ENCODE measurements at places on chromosomes 3 and 15.

- DNase-seq = no peak
Measured at GRCh38 chr3:65758876-65759598, 279.7 kb downstream of the MAGI1 start.

DNA sequence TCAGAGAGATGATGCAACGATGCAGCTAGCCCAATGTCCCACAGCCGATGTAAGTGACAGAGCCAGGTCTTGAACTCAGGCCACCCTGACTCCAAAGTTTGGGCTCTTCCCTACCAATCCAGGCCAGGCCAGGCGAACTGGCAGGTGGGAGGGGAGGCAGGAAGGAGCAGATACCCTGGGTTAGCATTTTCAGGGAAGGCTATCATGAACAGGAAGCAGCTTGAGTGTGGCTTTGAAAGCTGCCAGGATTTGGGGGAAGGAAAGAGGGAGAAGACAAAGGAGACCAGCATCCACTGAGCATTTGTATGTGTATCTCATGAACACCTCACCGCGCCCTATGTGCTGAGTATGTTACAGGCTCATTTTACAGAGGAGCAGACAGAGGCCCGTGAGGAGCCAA is 38.8 kb downstream of the LMCD1 start:
- DNase-seq = no peak

GRCh38 chr3:164186095-164186494 is 892.2 kb downstream of the SI start:
- no peak for DNase-seq

DNA sequence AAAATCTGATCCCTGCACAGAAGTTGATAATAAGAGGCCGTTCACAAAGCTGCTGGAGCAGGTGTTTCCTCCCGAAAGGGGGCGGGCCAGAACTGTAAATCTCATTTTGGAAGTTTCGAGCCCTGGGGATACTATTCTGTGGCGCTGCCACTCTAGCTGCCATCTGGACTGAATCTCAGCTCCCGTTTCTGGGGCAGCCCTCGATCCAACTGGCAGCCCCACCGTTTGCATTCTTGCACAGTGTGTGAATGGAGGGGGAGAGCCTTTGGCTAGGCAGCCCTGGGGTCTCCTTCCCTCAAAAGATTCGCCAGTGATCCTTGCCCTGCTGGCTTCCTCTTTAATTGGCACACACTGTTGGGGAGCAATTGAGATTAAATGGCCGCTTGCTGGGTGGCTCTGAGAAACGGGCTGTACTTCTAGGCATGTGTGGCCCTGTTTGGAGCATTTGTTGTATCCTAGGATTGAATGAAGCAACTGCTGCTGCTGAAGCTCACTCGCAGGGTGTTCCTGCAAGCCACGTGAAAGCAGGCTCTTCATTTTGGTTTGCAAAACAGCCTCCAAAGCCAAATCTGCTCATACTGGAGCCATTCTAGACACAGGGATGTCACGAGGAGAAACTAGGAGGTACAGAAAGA is 57.2 kb upstream of the TOPAZ1 start:
- no peak for DNase-seq

- no peak for DNase-seq
Measured at GRCh38 chr3:115160295-115160694, 13.2 kb upstream of the ZBTB20 start.

DNA sequence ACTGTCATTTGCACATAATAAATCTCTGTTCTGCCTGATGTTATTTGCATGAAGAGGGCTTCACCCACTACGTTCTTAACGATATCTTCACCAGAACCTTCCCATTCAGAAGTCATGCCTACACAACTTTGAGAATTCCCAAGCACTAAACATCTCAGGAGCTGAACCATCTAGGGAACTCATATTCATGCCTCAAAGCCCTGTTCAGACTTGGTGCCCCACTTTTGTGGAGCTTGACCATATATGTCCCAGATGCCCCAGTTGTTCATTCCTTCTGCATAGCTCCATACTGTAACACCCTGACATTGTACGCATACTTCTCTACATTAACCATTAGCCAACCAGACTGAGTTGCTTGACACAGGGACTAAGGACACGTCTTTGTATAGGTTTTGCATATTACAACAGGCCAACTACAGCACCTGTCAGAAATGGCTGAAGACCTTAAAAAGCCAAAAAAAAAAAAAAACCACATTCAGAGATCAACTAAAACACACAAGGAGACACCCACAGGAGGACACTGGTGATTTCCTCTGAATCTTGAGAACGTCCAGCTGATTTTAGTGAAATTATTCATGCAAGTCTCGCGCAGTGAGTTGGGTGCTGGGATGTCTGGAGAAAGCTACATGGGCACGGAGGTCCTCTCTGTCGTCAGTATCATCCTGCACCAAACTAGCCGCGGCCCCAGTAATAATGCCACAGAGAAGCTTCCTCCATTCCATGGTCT is 141.4 kb downstream of the FOXP1 start:
- DNase-seq = no peak

- no peak for DNase-seq
Measured at GRCh38 chr3:74768010-74768409, 153.6 kb upstream of the CNTN3 start.

GRCh38 chr3:52217409-52217805 is 8.0 kb downstream of the TLR9 start:
- DNase-seq = no peak
